Stimulated activated CD8-positive, alpha-beta memory T cell treated with anti-CD3 and anti-CD28 coated beads, Interleukin-15, amount 100 ng/mL, for 24 hours (primary cell): ENCODE measurements at places on chromosomes 2 and 18.

GRCh38 chr2:64035072-64035942 is 16.1 kb upstream of the VPS54 start:
- no peak for DNase-seq

DNA sequence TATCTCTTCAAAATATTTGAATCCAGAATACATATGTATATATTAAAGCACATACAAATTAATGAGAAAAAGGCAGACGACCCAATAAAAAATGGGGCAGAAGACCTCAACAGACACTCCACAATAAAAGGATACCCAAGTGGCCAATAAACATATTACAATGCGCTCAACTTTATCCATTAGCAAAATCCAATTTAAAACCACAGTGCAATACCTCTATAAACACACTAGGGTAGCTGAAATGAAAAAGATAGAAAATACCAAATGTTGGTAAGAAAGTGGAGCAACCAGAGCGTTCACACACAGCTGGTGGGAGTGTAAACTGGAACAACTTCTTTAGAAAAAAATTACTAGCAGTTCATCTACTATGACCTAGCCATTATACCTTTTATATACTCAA is 75.3 kb downstream of the CCDC148 start:
- DNase-seq, result no peak

- no peak for DNase-seq
Observed at GRCh38 chr2:36367895-36368353, 12.3 kb downstream of the CRIM1 start.

GRCh38 chr18:60563082-60563481 is 190.5 kb upstream of the MC4R start:
- no peak for DNase-seq

DNA sequence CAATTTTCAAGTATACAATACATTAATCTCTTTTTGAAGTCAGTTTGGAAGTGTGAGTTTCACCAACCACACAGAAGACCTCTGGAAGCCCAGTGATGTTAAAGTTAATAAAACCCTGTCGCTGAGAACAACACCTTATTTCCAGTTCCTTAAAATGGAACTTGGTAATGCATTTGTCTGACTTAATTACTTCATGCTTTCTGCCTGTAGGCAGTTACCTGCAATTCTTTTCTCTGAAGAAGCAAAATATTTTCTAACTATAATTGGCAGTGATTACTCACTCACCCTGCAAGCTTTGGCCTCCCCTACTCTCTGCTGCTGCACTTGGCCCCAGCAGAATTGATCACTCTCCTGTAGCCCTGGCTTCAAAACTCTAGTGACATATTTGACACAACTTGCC is 81.5 kb downstream of the TXNL1 start:
- no peak for DNase-seq
